Left colon (tissue), 2 donors: ENCODE measurements at places on chromosomes 5 and 9.

GRCh38 chr5:17373814-17374556 lies 124.0 kb upstream of the TAF11L2 start:
- no peak for DNase-seq

DNA sequence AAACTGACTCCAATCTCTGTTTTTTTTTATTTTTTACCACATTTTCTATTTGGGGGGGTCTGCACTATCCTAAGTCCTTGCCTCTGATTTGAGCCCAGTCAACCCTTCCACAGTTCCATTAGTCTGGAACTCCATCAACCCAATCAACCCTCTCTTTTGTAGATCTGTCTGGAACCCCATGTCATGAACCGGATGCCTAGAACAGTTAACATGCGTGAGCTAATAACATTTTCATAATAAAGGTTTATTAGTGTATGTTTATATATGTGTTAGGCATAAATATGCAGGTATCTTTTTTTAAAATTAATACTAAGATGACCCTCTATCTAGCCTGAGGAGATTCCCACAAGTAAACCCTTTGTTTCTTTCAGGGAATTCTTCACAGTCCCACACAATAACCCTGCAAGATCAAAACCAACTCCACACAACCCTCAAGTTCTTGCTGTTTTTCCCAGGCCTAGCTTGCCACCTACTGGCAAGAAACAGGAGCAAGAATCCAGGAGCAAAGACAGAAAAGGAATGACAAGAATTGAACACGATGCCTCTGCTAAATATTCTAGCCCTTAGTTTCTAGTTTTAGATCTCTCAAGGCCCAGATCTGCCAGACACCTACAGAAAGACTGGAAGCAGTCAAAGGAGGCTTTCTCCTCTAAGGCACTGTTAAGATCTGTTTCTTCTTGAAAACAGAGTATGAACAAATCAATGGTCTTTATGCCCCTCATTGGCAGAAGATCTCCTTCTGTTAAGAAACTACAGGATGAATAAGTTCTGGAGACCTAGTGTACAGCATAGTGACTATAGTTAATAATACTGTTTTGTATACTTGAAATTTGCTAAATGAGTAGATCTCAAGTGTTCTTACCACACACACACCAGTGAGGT lies 100.4 kb downstream of the TRIM36 start:
- peak; percentile 9 for DNase-seq

- DNase-seq = no peak
Observed at GRCh38 chr5:73066466-73066865, 53.9 kb upstream of the TMEM171 start.

DNA sequence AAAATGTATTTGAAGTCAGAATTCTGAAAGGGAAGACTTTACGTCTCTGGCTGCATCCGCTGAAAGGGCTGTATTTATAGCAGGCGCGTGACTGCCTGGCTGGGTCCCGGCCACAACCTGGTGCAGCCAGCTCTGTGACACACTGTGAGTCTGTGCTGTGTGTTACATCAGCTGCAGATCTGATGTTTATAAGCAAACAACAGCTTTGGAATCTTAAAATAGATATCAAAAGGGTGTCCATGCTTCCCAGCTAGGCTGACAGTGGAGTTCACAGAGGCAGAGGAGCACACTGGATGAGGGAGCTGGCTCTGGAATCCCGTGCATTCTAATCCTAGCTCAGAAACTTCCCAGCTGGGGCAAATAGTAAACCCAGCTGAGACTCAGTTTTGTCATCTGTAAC lies 433.4 kb upstream of the BRINP1 start:
- peak; percentile 36 for DNase-seq

DNA sequence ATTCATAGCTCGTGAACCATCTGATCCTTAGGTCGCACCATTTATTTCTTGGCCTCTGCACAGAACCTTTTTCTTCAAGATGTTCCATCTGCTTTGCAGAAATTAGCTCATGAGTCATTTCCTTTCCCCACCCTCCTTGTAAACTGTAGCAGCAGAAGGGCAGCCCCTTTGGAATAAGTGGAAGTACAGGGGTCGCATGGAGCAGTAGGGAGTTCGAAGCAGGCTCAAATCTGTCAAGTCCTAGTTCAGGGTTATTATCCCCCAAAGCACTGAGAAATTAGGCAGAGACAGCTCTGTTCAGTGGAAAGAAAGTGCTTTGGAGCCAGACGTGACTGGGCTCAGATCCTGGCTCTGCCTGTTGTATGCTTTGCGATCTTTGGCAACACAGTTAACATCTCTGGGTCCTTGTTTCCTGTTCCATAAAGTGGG lies 84.2 kb downstream of the SGCD start:
- no peak for DNase-seq

- no peak for DNase-seq
Observed at GRCh38 chr5:168939156-168939800, 360.1 kb upstream of the PANK3 start.

DNA sequence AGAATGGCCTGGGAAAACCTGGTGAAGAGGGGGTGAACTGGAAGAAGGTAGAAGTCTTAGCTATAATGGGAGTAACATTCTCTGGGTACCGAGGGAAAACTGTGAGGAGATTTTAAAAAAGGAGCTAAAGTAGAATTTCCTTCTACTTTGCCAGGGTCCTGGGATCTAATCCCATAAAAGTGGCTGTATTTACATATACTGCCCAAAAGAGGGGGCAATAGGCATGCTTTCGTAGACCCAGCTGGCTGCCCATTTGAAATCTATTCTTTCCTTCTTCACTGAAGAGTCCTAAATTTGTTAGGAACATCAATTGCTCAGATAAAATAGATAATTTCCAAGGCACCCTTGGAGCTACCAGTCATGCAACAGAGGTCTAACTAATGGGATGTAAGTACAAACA lies 159.2 kb downstream of the CDC42SE2 start:
- DNase-seq = no peak

DNA sequence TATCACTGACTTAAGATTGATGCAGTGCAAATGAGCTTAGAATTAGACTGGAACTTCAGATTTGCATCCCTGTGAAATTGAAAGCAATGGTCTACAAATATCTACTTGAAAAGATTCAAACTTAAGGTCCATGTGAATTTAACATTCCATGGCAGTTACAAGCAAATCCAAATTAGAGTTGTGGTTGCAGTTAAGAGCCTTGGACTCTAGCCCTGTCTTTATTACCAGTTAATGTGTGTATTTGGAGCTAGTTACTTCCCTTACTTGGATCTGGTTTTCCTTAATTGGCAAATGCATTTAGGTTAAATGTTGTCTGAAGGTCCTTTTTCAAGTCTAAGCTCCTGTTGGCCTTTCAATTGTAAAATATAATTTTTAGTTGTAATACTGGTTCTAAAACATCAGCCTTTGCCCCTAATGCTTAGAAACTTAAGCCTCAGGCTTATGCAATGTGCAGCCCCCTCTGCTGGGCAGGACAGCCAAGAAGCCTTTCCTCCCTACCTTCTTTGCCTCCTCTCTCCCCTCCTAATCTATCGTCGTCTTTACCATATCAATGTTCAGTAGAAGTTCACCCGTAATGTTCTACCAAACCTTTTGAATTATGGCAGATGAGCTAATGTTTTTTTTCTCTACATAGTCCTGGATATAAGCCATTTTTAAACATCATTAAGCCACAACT lies 59.5 kb downstream of the ERMP1 start:
- DNase-seq = no peak

DNA sequence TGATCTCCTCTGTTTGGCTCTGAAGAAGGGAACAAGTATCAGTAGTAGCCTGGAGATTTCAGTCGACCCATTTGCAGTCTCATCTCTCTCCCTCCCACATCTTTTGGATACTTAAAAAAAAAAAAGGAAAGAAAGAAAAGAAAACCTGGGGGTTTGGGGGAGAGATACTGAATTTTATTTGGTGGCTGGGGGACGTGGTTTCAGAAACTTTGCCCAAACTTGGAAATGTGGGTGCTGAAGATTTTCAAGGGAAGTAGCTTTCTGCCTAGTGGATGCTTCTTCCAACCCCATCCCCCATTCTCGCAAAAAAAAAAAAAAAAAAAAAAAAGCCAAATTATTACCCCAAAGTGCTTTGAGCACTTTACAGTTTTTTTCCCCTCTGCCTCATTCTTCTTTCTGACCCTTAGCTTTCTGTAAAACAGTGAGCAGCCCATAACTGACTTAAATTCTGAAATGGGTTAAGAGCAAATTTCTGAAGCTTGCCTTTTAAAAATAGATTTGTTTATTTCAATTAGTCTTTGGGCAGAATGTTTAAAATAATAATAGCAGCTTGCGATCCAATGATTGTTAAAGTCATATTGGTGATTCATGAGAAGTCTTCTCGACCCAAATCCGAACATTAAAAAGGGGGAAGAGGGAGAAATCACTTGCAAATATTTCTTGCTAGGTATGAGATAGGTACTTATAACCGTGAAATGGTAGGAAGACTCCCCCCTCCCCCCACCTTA lies 894 bp downstream of the FST start:
- DNase-seq = no peak

- DNase-seq = no peak
Observed at GRCh38 chr5:112263469-112263868, 155.6 kb downstream of the EPB41L4A start.

- no peak for DNase-seq
Observed at GRCh38 chr5:115363879-115364278, 67.4 kb upstream of the CCDC112 start.
